ENCODE measurements at places on chromosomes 13 and 19.

GRCh38 chr19:35351411-35352176 lies 3.9 kb downstream of the FFAR1 start:
- DNase-seq, result no peak

DNA sequence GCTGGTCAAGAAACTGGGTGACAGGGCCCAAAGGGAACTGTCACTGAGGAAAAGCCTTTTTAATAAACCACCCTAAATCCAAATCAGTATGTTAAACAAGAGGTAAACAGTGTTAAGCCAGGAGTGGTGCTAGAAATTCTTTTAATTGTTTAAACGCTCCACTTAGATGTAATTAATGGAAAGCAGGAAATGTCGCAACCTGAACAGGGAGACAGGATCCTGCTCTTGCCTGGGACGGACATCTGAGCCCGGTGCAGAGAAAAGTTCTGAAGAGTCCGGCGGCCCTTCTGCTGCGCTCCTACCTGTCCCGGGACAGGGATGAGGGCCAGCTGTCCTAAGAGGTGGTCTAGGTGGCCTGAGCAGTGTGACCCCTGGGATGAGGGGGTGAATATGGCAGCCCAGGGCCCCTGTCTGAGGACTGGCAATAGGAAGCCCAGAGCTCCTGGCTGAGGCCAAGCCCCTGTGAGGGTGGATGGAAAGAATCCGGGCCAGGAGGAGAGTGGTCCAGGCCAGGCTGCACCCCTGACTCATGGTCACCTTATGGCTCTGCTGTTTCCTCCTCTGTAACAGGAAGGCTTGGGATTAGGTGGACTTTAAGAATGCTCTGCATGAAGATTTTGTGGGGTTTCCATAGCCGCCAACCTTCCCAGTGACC lies 112.8 kb upstream of the GJB6 start:
- no peak for DNase-seq

GRCh38 chr19:38039966-38040365 lies 133.0 kb downstream of the SIPA1L3 start:
- DNase-seq, result no peak

DNA sequence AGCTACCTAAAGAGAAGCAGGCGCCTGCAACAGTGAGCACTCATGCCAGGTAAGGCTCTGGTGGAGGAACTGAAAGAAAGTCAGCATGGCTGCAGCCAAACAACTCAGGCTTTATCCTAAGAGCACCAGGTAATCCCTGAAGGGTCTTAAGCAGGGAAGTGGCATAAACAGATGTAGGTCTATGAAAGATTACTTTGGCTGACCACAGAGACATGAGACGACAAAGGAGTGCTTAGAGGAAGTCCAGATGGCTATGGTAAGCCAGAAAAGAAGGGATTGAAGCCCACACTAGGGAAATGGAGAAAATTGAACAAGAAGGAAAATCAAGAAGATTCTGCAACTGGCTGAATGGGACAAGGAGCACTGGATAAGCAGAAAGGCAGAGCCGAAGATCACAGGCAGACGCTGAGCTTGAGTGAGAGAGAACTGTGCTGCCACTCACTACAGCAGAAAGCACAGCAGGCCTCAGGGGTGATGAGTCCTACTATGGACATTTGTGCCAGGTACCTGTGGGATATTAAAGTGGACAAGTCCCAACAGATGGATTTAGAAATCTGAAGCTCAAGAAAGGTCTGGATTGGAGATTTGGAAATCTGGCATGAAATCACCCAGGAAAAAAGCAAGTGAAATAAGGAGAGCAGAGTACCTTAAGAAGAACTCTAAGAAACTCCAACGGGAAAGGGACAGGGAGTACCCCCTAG lies 4.2 kb downstream of the RCBTB1 start:
- no peak for DNase-seq

DNA sequence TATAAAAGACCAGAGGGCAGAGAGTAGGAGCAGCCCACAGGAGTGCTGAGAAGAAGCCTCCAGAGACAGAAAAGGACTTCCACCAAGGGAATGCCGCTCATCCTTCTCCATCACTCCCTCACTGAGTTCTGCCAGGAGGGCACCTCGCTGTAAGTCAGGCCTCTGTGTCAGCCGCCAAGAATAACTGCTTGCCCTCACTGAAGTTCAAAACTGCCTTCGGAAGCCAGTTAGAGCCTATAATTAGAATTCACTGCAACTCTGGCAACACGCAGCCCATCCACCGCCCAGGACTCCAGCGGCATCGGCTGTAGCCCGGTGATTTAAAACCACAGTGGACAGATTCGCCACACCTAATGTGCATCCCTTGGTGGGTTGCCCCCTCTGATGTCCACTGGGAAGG lies 281.8 kb upstream of the ZNF507 start:
- DNase-seq, result no peak

GRCh38 chr13:93398167-93399035 lies 171.8 kb downstream of the GPC6 start:
- DNase-seq, result no peak

DNA sequence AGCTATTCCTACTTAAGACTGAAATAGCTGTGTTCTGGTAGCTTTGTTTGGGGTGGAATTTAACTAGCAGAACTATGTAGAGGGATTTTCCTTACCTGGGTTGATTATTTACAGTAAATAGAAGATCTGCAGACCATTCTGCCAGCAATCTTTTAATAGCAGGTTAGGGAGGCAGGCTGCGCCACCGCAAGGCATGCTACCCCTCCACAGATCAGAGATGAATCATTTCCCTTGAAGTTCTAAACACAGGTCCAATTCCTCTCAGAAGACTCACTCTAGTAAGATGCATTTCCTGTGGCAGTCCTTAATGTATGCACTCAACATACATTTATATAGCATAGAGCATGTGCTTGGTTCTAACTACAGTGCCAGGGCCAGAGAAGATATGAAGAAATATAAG lies 109.0 kb downstream of the TNFRSF19 start:
- no peak for DNase-seq

All from GM20000 (cell line).